ENCODE measurements at places on chromosomes 12 and 14.

DNA sequence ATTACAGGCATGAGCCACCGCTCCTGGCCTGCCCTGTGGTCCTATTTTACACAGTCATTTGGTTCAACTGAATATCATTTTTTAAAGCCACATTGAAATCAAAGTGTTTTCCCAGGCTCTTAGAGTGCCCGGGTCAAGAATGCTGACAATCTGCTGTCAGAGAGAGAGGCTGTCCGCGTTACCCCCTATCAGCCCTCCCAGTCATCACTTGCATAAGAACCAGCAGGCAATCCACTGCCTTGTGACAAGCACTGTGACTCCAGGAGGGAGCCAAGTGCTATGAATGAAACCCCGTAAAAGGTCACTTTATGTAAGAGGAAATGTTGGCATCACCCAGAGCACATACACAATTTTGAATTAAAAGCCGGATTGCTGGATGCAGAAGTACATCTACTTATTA, 13.5 kb downstream of the PHLDA1 start:
- DNase-seq, result no peak

- DNase-seq, result no peak
Observed at GRCh38 chr12:116609319-116610114, 50.3 kb downstream of the MAP1LC3B2 start.

- no peak for DNase-seq
Observed at GRCh38 chr12:20220339-20220738, 148.0 kb upstream of the PDE3A start.

- no peak for DNase-seq
Observed at GRCh38 chr14:94337274-94337673, 14.1 kb upstream of the SERPINA6 start.

DNA sequence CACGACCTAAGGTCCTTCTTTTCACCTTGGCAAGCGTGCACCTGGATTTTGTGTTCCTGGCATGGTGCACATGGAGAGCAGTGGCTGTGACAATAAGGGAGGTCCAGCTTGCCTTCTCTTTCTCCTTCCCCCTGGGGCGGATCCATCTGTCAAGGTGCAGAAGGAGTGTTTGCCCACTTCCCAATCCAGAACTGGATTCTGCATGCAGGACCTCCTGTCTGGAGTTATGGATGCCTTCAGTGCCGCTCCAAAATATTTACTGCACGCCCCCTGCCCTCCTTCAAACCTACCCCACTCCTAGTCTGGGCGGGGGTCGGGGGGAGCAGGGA, 192.7 kb downstream of the DPF3 start:
- DNase-seq, result no peak

- no peak for DNase-seq
Observed at GRCh38 chr12:41289501-41289900, 101.4 kb downstream of the PDZRN4 start.

- no peak for DNase-seq
Observed at GRCh38 chr12:886206-886605, 63.3 kb downstream of the RAD52 start.

DNA sequence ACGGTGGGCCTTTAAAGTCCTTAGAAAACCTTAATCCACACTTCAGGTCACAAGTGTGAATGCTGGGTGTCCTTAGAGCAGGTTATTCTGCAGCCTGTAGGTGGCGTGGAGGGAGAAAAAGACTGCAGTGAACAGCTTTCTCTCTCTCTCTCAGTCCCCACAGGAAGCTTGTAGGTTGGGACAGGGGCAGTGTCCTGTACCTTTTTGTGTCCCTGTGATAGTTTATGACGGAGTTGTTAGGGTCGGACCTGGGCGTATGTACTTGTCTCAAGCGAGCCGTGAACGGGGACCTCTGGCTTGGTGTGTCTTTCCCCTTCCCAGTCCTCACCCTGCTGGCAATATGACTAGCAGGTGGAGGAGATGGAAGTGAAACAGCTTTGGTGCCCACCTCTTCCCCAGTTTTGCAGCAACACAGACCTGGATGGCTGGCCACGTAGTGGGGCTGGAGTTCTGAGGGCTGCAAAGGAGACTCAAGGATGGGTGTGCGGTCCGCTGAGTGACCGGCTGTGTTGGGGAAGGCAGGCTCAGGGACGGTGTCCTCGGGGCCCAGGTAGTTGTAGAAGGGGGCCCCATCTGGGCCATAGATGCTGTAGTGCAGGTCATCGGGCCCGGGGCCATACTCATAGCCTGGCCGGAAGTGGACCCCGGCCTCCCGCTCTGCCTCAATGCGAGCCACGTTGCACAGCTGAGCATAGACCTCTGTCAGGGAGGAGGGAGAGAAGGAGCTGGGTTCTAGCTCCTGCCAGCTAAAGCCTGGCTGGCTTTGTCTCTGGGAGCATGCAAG, 8.9 kb downstream of the ISCA2 start:
- DNase-seq, result no peak

DNA sequence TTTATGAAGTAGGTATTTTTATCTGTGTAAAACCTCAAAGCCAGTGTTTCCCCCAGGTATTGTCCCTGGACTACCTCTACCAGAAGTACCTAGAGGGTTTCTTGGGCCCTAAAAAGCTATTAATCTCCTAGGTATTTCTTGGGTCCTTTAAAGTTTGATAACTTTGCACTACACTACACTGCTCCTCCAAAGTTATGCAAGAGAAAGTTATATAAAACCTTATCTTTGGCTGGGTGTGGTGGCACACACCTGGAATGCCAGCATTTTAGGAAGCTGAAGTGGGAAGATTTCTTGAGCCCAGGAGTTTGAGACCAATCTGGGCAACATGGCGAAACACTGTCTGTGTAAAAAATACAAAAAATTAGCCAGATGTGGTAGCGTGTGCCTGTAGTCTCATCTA, 34.9 kb downstream of the PTPN21 start:
- DNase-seq, result no peak

GRCh38 chr14:55146425-55146824, 17.4 kb downstream of the LGALS3 start:
- DNase-seq, result no peak

GRCh38 chr12:10540776-10541205, 35.1 kb downstream of the EIF2S3B start:
- DNase-seq, result no peak

DNA sequence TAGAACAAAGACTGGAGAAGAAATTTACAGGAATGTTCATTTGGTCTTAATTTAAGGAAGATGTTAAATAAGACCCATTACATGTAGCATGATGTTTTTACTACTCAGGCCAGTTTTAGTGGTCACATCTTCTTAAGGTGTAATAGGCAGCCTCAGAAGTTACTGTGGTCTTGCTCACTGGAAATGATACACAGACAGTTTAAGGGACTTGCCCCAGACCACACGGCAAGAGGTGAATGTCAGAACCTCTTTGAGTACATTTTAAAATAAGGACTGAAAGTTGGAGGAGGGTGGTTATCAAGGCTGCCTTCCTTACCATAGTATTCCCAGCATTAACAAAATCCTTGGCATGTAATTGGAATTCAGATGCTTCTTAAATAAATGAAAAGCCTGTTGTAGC, 37.9 kb downstream of the LRRK2 start:
- DNase-seq, result no peak

- no peak for DNase-seq
Observed at GRCh38 chr12:31714406-31715271, 14.2 kb downstream of the AMN1 start.

DNA sequence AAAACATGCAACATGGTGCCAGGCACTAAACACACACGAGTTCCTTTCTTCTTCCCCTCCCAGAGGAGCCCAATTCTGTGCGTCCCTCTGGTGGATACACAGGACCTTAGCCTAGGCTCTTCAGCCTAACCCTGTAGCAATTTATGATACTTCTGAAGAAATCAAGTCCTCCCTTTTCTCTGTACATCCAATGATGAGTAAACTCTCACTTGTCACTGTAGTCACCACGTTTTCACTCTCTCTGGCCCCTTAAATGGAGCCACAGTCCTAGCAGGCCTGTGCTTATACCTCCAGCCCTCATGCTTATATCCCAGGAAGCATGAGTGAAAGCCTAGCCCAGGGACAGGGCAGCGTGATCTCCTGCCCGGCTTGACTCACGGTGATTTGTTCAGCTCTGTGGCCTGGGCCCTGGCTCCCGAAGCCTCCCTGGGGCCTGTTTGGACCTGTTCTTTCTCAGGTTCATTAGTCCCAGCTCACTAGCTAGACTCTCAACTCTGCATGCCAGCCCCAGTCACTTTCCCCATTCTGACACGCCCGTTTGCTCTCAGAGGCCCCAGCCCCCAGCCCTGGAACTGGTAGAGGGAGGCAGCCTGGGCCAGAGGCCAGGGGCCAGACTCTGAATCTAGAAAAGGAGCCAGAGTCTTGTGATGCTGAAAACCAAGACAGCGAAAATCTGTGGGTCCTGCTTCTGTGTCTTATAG, 24.1 kb upstream of the PLEKHG3 start:
- no peak for DNase-seq

- no peak for DNase-seq
Observed at GRCh38 chr12:41944216-41944615, 200.5 kb downstream of the GXYLT1 start.

GRCh38 chr12:96420277-96420835, 20.1 kb upstream of the CDK17 start:
- DNase-seq, result no peak

DNA sequence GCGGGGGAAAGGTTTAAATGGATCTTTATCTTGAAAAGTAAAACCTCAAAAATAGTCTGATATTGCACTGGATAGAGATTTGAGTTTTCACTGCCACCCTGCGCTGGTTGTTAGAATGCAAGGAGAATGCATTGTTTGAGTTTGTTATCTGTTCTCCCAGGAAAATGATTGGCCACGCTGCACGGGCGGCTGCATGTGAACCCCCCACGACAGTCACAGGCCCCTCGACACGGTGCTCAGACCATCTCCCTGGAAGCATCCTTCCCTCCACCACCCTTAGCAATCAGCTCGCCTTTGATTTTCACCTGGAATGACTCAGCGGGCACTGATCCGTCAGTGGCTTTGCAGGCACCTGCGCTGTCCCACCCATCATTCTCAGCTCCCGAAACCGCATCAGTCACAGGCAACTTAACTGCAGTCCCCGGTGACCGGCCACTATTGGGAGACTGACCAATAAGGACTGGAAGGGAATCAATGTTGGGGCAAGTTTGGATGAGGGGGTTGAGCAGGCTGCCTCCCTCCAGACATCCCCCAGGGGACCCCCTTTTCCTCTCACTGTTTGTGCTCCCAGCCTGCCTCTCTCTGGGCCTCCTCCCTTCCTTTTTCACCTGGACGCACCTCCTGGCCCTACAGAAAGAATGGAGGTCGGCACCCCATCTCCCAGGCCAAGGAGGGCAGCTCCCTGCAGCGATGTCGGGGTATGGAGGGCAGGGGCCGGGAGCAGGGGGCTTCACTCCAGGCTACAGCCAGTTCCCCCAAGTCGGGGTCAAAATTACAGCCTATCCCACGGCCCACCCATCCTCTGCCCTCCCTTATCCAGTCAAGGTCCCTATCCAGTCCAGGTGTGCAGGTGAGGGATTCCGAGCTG, 28.5 kb upstream of the C14orf180 start:
- no peak for DNase-seq

DNA sequence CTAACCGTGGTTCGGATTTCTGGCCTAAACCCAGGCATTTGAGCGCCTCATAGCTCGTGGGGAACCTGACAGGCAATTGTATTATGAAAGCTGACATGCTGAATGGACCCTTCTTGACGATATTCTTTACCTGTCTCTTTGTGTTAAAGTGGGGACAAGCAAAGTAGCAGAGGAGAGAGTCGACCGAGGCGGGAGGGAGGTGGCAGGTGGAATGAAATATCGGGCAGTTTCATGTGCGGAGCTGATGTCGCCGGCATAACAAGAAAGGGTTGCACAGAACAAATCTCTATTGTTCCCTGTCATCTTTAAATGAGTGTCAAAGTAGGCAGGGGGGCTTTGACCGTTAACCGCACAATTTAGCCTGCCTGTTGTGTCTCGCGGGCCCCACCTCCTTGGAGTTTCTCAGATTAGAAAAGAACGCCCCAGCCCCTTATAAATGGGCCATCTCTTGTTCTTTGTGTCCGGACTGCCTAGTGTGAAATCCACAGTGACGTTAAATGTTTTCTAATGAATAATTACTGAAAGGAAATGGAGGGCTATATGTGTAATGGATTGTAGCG, 11.5 kb downstream of the MYO1H start:
- DNase-seq, result no peak

DNA sequence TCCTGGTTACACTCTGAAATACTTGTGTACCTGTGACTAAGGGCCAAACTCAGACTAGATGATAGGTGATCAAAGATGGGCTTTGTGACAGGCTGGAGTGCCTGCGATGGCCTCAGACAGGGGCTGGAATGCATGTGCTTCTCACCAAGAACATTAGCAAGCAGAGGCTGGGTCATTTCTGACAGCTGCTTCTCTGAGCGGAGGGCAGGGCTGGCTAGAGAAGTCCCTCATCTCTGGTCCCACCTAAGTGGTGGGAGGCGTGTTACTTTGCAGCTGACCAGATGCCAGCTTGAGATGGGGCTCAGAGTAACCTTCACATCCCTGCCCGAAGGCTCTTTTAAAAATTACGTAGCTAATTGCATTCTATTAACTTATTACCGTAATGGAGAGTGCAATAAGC, 106.8 kb upstream of the RTL1 start:
- DNase-seq, result no peak

DNA sequence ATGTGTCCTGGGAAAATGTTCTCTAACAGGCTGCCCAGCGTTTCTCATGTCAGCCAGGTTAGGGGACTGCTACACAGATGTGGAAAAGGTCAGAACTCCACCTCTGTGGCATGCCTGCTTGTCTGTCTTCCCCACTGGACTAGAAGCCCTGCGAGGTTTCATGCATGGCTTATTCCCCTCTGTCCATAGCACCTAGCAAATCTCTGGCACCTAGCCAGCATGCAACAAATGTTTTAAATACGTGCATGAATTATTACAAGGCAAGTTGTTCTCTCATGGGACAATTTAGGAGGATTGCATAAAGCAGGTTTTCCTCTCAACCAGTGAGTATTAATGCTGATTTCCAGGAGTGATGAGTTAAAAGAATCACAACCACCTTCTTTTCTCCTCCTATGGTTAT, 21.4 kb upstream of the KCNK13 start:
- DNase-seq, result no peak

- no peak for DNase-seq
Observed at GRCh38 chr14:103856607-103857006, 9.2 kb upstream of the PPP1R13B start.

GRCh38 chr12:226401-226800, 12.4 kb upstream of the SLC6A12 start:
- no peak for DNase-seq

DNA sequence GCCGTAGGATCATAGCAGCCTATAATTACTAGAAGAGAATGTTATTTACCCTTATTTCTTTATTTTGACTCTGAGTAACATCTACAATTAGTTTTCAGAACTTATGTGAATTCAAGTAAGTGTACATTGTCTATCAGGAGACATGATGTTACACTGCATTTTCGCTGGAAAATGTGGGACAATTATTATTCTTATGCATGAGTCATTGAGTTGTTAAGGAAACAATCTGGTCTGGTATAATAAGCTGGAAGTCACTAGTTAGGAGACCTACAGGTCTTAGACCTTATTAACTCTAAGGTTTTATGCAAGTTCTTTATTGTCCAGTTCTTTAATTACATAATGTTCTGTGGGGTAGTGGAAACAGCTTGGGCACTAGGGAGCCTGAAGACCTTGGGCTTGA, 5.8 kb downstream of the KTN1 start:
- no peak for DNase-seq

- no peak for DNase-seq
Observed at GRCh38 chr12:52183544-52183910, 8.3 kb downstream of the KRT80 start.
